ENCODE measurements at places on chromosomes 2 and 18. TPM values are rescaled to one million over a fixed set of nuclear protein-coding genes. Genes with fewer than 3 reads are reported as not detected.

DNA sequence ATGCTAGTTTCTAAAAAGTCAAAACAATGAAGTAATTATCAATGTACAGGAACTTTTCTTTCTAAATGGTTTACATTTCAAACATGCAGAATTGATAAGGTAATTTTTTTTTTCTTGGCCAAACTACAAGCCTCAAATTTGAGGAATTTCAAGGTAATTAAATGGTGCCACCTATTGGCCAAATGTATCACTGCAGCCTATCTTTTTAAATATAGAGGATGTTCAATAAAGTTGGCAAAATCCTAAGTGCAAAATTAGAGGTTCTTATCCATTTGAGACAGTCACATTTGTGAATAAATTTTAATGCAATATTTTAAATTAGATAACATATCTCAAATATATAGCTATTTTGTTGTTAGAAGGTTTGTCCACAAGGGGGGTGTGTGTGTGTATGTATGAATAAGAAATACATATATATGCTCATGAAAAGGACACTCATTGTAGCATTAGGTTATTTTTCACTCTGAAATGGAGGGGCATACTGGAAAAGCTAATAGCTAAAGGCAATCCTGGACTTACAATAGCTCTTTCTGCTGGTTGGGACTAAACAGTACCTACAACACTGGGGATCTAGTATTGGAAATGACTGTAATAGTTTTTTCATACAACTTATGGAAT is 26.2 kb downstream of the MMADHC start:
- H3K4me3 ChIP-seq = no peak overlapping the region
- no peak for DNase-seq
- H3K27ac ChIP-seq = no peak overlapping the region
- no peaks in the 10 kb centered on the region for H3K36me3 ChIP-seq
- no peaks in the 10 kb centered on the region for H3K4me1 ChIP-seq

The GPBAR1 gene
- total RNA-seq = 4.7 TPM

DNA sequence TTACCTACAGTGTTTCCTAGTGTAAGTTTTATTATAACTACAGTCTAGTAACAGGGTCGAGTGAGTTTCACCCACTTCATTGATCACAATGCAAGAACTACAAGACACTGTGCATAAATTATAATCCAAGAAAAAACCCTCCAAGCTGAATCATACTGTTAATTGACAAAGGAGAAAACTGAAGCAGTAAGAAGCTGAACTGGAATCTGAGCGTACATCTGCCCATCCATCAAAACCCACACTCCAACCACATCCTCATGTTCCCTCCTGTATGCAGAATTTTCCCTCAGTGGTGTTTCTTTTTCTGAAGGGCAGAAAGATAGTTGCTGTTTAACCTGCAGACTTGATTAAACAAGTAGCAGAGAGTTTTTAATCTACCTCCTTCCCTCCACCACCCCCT is 49.5 kb upstream of the KIDINS220 start:
- no peak for DNase-seq
- H3K4me1 ChIP-seq = no peaks in the 10 kb centered on the region
- no peak overlapping the region for H3K4me3 ChIP-seq
- no peaks in the 10 kb centered on the region for H3K27me3 ChIP-seq

The RBKS gene
- 4.1 TPM for total RNA-seq

DNA sequence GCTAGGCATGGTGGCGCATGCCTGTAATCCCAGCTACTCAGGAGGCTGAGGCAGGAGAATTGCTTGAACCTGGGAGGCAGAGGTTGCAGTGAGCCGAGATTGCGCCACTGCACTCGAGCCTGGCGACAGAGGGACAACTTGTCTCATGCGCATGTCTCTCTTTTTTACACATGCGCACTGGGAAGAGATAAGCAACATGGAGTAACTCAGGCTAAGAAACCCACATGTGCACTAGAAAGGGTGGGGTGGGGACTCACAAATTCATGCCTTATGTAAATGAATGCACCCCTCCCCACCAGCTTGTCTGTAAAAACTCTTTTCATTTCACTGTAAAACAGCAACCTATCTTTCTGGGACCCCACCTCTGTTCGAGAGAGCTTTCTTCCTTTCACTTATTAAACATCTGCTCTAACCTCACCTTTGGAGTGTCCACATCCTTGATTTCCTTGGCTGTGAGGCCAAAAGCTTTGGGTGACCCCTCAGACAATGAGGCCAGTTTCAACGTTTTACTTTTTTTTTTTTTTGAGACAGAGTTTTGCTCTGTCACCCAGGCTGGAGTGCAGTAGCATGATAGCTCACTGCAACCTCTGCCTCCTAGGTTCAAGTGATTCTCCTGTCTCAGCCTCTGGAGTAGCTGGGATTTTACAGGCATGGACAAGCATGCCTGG is 91.6 kb upstream of the RMP24 start:
- no peak for DNase-seq
- H3K4me3 ChIP-seq = no peak overlapping the region
- no peak overlapping the region for H3K27ac ChIP-seq
- H3K27me3 ChIP-seq = no peaks in the 10 kb centered on the region
- no peaks in the 10 kb centered on the region for H3K36me3 ChIP-seq

The SOCS6 gene
- 20.6 TPM for total RNA-seq

- H3K4me3 ChIP-seq = no peak overlapping the region
- H3K27ac ChIP-seq = no peak overlapping the region
- DNase-seq = no peak
- no peaks in the 10 kb centered on the region for H3K27me3 ChIP-seq
These were observed 218.9 kb upstream of the COPS8 start for GRCh38 chr2:236866542-236867340.

DNA sequence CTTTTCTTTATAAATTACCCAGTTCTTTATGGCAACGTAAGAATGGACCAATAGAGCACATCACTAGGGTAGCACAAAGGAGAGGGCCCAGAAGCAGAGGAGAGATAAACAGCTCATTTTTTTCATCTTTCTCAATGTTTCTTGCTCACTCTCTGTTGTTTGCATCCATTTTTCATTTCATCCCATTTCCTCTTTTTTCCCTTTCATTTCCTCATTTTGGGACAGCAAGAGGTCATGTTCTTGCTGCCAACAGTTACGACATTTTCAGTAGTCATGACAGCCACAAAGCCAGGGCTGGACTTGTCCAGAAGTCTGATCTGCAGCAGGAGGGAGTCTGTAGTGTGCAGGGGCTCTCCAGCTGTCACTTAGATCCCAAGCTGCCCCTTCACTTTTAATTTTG is 52.7 kb upstream of the CYP1B1 start:
- H3K36me3 ChIP-seq = no peaks in the 10 kb centered on the region
- peak; percentile 53 for DNase-seq
- no peaks in the 10 kb centered on the region for H3K4me1 ChIP-seq
- no peak overlapping the region for H3K4me3 ChIP-seq
- H3K27me3 ChIP-seq = no peaks in the 10 kb centered on the region
- peak overlapping the region; percentile 60 for H3K27ac ChIP-seq

The FBXO48 gene
- total RNA-seq = 0.82 TPM

The KCNIP3 gene
- 3.0 TPM for total RNA-seq

The MTA3 gene
- total RNA-seq = 31.8 TPM

DNA sequence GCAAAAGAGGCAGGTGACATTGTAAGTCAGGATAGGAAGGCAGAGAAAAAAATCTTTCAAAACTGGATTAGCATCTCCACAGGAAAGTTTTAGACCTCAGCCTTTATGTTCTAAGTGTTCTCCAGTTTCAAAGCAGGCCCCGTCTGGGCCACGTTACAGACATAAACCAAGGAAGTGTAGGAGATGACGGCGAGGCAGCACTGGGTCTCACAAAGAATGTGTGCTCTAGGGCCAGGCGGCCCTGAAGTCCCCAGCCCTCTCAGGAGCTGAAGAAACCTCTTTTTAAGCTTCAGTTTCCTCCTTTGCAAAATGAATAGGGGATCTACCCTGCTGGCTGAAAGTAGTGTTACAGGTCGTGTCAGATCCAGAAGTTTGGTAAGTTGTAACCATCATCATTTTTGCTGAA is 81.7 kb downstream of the SPRED2 start:
- no peak overlapping the region for H3K4me3 ChIP-seq
- peak overlapping the region; percentile 54 for H3K27ac ChIP-seq
- no peaks in the 10 kb centered on the region for H3K27me3 ChIP-seq
- H3K4me1 ChIP-seq = peaks cover 44% of the 10 kb centered on the region

The CDK15 gene
- 0.22 TPM for total RNA-seq

The CEBPZOS gene
- total RNA-seq = 60.1 TPM

DNA sequence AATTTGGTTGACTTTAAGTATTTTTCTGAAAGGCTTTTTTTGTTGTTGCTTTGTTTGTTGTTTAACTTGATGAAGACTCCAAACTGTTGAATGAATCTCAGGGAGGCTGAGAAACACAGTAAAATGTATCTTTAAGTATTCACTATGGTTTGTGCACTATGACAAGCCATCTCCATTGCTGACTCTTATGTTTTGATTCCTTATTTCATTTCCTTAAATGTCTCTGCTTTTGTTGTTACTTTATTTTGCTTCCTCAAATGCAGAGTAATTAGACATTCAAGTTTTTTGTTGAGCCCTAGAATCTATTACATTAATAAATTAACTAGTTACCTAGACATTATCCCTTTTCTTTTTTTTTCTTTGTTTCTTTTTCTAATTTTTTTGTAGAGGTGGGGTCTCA is 46.3 kb upstream of the SLC39A10 start:
- peaks cover 4% of the 10 kb centered on the region for H3K4me1 ChIP-seq
- no peak overlapping the region for H3K4me3 ChIP-seq
- no peaks in the 10 kb centered on the region for H3K27me3 ChIP-seq
- no peak overlapping the region for H3K27ac ChIP-seq
- H3K36me3 ChIP-seq = no peaks in the 10 kb centered on the region
- no peak for DNase-seq

- H3K4me1 ChIP-seq = no peaks in the 10 kb centered on the region
- no peak overlapping the region for H3K4me3 ChIP-seq
These were observed 691.3 kb downstream of the TSN start for GRCh38 chr2:122446761-122447160.

DNA sequence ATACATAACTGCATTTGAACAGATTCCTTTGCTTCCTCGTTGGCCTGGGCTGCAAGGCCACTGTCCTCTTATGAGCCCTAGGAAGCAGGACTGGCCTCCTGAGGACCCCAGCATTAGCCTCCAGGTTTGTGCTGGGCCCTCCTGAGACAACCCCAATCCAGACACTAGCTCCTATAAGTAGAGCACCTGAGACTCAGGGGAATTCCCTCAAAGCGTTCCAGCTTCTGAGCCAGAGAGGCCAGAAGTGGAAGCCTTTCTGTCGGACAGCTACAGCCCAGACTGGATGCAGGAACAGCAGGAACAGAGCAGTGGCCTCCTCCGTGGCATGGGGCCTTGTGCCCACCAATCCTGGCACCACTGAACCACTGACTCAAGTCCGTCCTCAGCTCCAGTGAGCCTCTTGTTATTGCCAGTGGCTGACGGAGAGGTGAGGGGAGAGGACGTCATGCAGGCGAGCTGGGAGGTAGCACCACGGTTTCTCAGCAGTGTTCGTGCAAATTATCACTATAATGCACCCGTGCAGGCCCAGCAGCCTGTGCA is 67.2 kb downstream of the NPAS2 start:
- H3K27me3 ChIP-seq = no peaks in the 10 kb centered on the region
- H3K4me1 ChIP-seq = peaks cover 66% of the 10 kb centered on the region
- H3K27ac ChIP-seq = no peak overlapping the region
- no peaks in the 10 kb centered on the region for H3K36me3 ChIP-seq
- no peak overlapping the region for H3K4me3 ChIP-seq
- DNase-seq = no peak

The PIEZO2 gene
- 1.1 TPM for total RNA-seq

DNA sequence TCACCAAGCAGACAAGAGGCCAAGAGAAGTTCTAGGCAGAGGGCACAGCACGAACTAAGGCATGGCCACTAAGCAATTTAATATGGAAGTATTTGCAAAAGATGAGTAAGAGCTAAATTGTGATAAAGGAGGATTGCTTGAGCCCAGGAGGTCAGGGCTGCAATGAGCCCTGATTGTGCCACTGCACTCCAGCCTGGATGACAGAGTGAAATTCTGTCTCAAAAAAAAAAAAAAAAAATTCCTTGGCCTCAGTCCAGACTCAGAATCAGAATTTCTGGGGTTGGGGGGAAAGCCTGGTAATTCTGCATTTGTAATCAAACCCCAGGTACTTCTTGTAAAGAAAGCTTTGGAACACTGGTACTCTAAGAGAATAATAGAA is 46.8 kb upstream of the RTN4 start:
- H3K36me3 ChIP-seq = no peaks in the 10 kb centered on the region
- no peak for DNase-seq
- H3K27ac ChIP-seq = no peak overlapping the region
- H3K27me3 ChIP-seq = no peaks in the 10 kb centered on the region

DNA sequence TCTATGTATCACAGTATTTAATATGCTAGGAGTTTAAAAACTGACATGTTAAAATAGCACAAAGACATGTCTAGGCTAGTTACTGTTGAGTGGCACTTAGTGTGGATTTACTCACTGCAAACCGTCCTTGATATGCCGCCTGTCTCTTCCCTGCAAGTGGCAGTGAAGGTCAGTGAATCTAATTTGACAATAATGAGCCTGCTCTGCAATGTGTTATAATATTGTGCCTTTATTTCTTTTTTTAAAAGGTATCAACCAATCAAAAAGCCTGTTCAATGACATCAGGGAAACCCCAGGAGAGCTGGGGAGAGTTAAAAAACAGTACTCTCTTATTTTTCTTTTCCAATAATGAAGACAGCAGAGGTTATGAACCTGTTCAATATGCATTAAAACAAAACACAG is 384.1 kb downstream of the ERBB4 start:
- H3K4me3 ChIP-seq = no peak overlapping the region
- no peak overlapping the region for H3K27ac ChIP-seq
- H3K4me1 ChIP-seq = no peaks in the 10 kb centered on the region
- DNase-seq = no peak
- H3K27me3 ChIP-seq = no peaks in the 10 kb centered on the region

GRCh38 chr18:73861771-73862170 is 285.9 kb downstream of the FBXO15 start:
- no peak overlapping the region for H3K4me3 ChIP-seq
- H3K4me1 ChIP-seq = no peaks in the 10 kb centered on the region
- no peak for DNase-seq
- no peaks in the 10 kb centered on the region for H3K27me3 ChIP-seq

DNA sequence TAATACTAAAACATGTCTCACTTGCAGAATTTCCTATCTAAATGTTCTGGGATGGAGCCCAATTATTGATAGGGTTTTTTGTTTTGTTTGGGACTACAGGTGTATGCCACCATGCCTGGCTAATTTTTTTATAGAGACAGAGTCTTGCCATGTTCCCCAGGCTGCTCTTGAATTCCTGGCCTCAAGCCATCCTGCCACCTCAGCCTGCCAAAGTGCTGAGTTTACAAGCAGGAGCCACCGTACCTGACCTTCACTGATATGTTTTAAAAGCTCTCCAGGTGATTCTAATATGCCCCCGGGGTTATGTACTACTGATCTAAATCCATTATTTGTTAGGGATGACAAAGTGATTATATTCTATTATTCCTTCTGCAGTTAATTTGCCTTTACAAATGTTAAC is 2.2 kb downstream of the ELAC1 start:
- peaks cover 24% of the 10 kb centered on the region for H3K4me1 ChIP-seq
- H3K27me3 ChIP-seq = no peaks in the 10 kb centered on the region
- peak; percentile 26 for DNase-seq
- no peak overlapping the region for H3K27ac ChIP-seq

- no peaks in the 10 kb centered on the region for H3K4me1 ChIP-seq
- H3K36me3 ChIP-seq = no peaks in the 10 kb centered on the region
- no peaks in the 10 kb centered on the region for H3K27me3 ChIP-seq
- no peak overlapping the region for H3K4me3 ChIP-seq
- no peak for DNase-seq
- no peak overlapping the region for H3K27ac ChIP-seq
These were observed 10.7 kb upstream of the HPCAL1 start for GRCh38 chr2:10292033-10292432.

Measured in heart left ventricle (tissue), 16 donors.